ENCODE measurements at places on chromosomes 6 and 20.

- DNase-seq, result no peak
Observed at GRCh38 chr6:90083891-90084290, 189.6 kb downstream of the GJA10 start.

DNA sequence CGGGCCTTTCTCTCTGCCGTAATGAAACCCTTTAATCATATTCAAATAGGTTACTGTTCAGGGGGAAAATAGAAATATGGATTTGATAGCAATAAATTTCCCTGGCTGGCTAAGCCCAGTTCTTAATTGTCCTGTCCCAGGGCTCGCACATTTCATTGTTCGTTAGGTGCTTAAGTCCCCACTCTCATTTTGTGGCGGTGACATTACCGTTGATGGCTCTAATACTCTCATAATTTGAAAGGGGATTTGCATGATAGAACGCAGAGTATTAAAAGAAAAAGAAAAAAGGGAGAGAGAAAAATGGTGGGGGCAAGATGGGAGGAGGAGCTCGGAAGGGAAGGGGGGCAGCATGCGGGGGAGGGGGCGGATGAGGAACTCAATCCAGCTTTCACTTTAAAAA lies 79.1 kb upstream of the FOXP4 start:
- DNase-seq, result no peak

GRCh38 chr6:152232501-152233151 lies 404.5 kb downstream of the SYNE1 start:
- DNase-seq, result no peak

GRCh38 chr20:8658103-8658502 lies 410.8 kb upstream of the PLCB4 start:
- no peak for DNase-seq

- DNase-seq, result no peak
Observed at GRCh38 chr20:15759594-15759993, 813.7 kb downstream of the KIF16B start.

GRCh38 chr6:126153661-126154060 lies 167.3 kb downstream of the TRMT11 start:
- no peak for DNase-seq

All from thoracic aorta (tissue), 2 donors.